GM23248 (cell line): ENCODE measurements at places on chromosomes 12 and 14. TPM values are rescaled to one million over a fixed set of nuclear protein-coding genes. Genes with fewer than 3 reads are reported as not detected.

DNA sequence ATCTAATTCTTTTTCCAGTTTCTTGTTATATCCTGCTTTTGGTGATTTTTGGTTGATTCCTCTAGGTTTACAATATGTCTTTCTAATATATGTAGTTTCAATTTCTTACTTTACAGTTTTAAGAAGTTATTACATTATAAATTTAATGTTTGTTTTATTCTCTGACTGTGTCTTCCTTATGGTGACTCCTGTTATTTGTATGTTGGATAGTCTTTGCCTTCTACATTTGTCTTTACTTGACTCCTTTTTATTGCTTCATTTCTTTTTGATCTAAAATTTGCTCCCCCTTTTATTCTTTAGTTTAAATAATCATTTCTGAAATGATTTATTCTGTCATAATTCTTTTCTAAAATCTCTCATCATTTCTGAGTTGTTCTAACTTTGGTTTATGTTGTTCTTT is 125.8 kb downstream of the CCDC91 start:
- DNase-seq, result no peak

GRCh38 chr14:93857500-93858283 is 69.4 kb upstream of the PRIMA1 start:
- no peak for DNase-seq

- no peak for DNase-seq
These were observed 164.8 kb downstream of the ZFP36L1 start for GRCh38 chr14:68627868-68628604.

The OVCH1 gene
- total RNA-seq, result 0.13 TPM in 1 of 2 replicates, not detected in the other

DNA sequence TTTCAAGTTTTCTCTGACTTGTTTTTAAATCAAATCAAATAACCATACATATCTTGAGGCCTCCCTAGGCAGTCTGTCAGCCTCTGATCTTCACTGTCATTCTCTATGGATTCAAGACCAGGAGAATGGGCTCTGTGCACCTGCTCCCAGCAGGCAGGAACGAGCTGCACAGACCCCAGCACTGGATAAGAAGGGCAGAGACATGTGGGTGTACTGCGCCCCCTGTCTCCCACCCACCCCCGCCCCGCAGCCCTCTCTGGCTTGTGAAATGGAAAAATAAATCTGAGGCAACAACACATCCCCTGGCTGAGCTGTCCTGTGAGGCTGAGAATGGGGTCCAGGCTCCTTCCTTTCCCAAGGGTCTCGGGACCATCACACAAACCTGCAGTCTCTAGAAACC is 26.3 kb downstream of the CLMN start:
- no peak for DNase-seq

- no peak for DNase-seq
These were observed 160.2 kb downstream of the PPM1H start for GRCh38 chr12:62774794-62775193.

The AVPR1A gene
- not detected in 2 replicates for total RNA-seq

The TMEM233 gene
- not detected in 2 replicates for total RNA-seq

- peak; percentile 86 for DNase-seq
These were observed 1.1 kb downstream of the SCN8A start for GRCh38 chr12:51592034-51592705.

GRCh38 chr14:104687601-104688504 is 1.6 kb upstream of the INF2 start:
- peak; percentile 49 for DNase-seq
